ENCODE measurements at places on chromosomes 5 and 9. TPM values are rescaled to one million over a fixed set of nuclear protein-coding genes. Genes with fewer than 3 reads are reported as not detected.
A peak's percentile ranks its signal among the peaks of the same experiment; 100 is the strongest.

DNA sequence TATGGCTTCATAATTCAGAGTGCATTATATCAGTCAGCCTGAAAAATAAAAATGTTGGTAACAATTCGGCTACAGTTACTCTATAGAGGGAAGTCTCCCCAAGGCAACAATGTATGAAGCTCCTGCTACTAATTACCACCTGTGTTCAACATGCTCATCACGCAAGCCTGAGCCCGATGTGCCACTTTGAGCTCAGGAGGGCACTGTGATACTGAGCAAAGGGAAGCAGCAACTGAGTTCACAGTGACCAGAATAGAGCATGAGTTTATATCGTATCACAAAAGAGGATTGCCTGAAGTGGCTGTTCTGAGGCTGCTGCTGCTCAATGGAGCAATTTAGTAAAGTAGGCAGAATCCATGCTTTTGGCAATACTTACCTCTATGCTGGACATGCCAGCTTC, 202.0 kb upstream of the HAPLN1 start:
- peaks cover 34% of the 10 kb centered on the region for H3K4me1 ChIP-seq
- no peak for DNase-seq
- no peaks in the 10 kb centered on the region for H3K27me3 ChIP-seq
- H3K4me3 ChIP-seq = no peak overlapping the region
- H3K27ac ChIP-seq = no peak overlapping the region

GRCh38 chr5:148645527-148645926, 8.8 kb downstream of the HTR4 start:
- no peak overlapping the region for H3K27ac ChIP-seq
- H3K27me3 ChIP-seq = peaks cover 3% of the 10 kb centered on the region
- H3K4me1 ChIP-seq = no peaks in the 10 kb centered on the region

GRCh38 chr5:59845730-59846129, 47.8 kb downstream of the PDE4D start:
- H3K4me1 ChIP-seq = no peaks in the 10 kb centered on the region
- no peak overlapping the region for H3K27ac ChIP-seq
- H3K4me3 ChIP-seq = no peak overlapping the region
- DNase-seq = no peak
- H3K36me3 ChIP-seq = no peaks in the 10 kb centered on the region

DNA sequence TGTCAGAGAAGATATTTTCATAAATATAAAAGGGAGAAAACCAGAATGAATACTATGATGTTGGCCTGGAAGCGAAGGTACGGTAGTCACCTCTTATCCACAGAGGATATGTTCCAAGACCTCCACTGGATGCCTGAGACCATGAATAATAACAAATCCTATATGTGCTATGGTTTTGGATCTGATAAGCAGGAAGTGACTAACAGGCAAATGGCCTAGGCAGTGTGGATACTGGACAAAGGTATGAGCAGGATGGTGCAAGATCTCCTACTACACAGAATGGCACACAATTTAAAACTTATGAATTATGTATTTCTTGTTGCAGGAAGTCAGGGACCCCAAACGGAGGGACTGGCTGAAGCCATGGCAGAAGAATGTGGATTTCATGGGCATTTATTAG, 48.2 kb downstream of the ADAMTS12 start:
- no peak overlapping the region for H3K27ac ChIP-seq
- no peaks in the 10 kb centered on the region for H3K27me3 ChIP-seq
- peaks cover 19% of the 10 kb centered on the region for H3K4me1 ChIP-seq

- no peaks in the 10 kb centered on the region for H3K27me3 ChIP-seq
- H3K36me3 ChIP-seq = no peaks in the 10 kb centered on the region
- no peaks in the 10 kb centered on the region for H3K4me1 ChIP-seq
- no peak for DNase-seq
- H3K4me3 ChIP-seq = no peak overlapping the region
- H3K27ac ChIP-seq = no peak overlapping the region
These were observed 28.3 kb downstream of the OLFML2A start for GRCh38 chr9:124805186-124805585.

DNA sequence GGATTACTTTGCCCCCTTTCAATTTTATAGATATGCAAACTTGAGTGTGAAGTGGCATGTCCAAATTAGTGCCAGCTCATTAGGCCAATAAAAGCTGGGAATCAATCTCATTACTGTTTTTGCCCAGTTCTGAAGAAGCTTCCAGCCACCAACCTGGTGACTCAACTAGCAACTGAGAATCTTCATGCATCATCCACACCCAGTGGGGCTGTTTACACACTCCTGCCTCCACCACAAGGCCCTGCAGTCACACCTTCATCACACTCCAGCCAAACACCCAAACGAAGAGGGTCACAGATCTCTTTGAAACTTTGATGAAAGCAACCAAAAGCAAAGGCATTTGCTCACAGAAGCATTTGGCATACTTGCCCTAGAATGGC, 41.3 kb upstream of the S1PR3 start:
- no peak overlapping the region for H3K4me3 ChIP-seq
- no peaks in the 10 kb centered on the region for H3K36me3 ChIP-seq
- H3K4me1 ChIP-seq = peaks cover 30% of the 10 kb centered on the region
- H3K27me3 ChIP-seq = no peaks in the 10 kb centered on the region
- peak overlapping the region; percentile 77 for H3K27ac ChIP-seq

The LRRC14B gene
- polyA plus RNA-seq = 1.5 TPM

The LHFPL2 gene
- polyA plus RNA-seq = 96.6 TPM

The ROPN1L gene
- not detected for polyA plus RNA-seq
